Smooth muscle cell of bladder (primary cell): ENCODE measurements at places on chromosomes 6 and 20. TPM values are rescaled to one million over a fixed set of nuclear protein-coding genes. Genes with fewer than 3 reads are reported as not detected.

FRK gene
- 1.9 and 3.1 TPM in 2 replicates for total RNA-seq

TRDN gene
- total RNA-seq: not detected in 2 replicates

GNL1 gene
- total RNA-seq: 43.5 and 53.8 TPM in 2 replicates

LZTS3 gene
- total RNA-seq: 2.7 and 4.9 TPM in 2 replicates

RIMS1 gene
- total RNA-seq: 0.14 and 0.28 TPM in 2 replicates

PTPRT gene
- total RNA-seq: under 0.01 and 0.09 TPM in 2 replicates

C4A gene
- 7.3 and 11.3 TPM in 2 replicates for total RNA-seq
